ENCODE measurements at places on chromosomes 3 and 15.

DNA sequence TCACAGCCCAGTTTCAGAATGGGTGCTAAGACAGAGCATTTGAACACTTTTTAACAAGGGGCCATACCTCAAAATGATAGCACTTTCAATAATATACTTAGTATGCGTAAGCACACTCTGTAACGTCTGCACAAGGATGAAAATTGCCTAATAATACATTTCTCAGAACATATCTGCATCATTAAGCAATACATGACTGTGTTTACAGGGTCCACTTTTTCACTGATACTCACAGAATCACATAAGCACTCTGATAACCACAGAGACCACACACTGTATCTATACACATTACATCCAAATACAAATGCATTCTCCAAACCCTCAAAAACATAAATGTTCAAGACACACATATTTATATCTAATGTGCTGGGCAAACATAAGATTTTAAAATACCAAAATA is 79.8 kb downstream of the NR1I2 start:
- no peak for DNase-seq

DNA sequence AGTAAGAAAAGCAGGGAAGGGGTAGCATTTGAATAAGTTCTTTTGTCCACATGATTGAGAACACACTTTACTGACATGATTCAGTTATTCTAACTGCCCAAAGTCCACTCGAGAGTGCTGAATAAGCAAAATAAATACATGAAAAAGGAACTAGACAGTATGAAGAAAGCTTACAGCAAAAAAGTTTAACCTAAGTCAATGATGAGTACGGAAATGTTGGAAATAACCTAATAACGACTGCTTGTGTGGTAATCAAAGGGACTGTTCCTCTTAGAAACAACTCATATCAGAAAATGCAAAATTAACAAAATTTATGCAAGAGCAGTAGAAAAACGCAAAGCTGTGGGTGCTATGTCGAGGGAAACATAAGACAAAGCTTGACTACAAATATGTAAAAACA is 36.6 kb downstream of the DMXL2 start:
- DNase-seq = no peak

DNA sequence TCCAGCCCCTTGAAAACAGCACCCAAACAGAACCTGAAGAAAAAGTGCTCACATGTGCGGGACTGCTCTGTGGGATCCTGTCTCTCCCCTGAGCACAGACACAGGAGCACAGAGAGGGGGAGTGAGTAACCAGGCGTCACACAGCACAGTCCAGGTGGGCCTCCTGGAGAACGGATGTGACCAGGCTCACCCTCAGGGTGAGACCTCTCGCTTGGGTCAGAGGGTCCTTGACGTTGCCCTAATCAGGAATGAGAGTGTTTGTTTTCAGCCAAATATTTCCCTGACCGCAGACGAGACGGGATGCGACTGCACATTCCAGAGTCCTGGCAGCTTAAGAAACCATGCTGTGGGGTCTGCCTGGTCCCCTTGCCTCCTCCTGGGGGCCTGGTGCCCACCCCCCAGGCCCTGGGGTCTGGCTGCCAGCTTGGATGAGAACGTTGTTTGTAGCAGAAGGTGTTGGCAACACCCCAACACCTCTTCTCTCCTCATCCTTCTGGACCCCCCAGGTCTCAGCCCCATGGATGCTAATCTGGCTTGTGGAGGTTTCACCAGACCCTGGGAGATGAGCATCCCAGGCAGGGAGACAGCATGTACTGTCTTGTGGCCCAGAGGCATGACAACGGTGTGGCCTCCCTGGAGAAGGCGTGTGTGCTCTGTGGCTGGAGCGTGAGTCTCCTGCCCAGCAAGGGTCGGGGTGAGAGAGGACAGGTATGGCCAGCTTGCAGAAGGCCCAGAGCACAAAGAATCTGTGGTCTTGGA is 42.1 kb upstream of the SLC6A6 start:
- no peak for DNase-seq

- DNase-seq = no peak
These were observed 410.4 kb downstream of the TUSC7 start for GRCh38 chr3:117120014-117120413.

GRCh38 chr3:174854987-174855386 is 4.1 kb upstream of the NAALADL2 start:
- no peak for DNase-seq

DNA sequence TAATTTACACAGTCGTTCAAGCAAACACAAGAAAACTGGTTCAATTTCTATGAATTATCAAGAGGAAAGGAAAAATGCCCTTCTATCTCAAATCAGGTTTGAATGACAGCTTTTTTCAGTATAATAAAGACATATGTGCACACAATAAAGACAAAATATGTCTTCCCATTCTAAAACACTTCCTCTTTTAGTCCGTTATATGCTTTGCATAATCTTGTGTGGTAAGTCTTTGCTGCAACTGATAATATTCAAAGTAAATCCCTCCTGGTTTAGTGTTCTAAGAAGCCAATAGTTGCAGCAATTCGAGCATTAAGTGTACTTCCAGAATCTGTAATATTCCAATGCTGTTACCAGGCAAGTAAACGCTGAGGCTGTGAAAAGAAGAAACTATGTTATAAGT is 43.7 kb upstream of the MAPKBP1 start:
- no peak for DNase-seq

GRCh38 chr3:34150992-34151391 is 352.6 kb downstream of the PDCD6IP start:
- DNase-seq = no peak

- no peak for DNase-seq
These were observed 398.7 kb upstream of the PDZRN3 start for GRCh38 chr3:74023395-74023794.

GRCh38 chr15:96720251-96720650 is 389.8 kb downstream of the NR2F2 start:
- no peak for DNase-seq

DNA sequence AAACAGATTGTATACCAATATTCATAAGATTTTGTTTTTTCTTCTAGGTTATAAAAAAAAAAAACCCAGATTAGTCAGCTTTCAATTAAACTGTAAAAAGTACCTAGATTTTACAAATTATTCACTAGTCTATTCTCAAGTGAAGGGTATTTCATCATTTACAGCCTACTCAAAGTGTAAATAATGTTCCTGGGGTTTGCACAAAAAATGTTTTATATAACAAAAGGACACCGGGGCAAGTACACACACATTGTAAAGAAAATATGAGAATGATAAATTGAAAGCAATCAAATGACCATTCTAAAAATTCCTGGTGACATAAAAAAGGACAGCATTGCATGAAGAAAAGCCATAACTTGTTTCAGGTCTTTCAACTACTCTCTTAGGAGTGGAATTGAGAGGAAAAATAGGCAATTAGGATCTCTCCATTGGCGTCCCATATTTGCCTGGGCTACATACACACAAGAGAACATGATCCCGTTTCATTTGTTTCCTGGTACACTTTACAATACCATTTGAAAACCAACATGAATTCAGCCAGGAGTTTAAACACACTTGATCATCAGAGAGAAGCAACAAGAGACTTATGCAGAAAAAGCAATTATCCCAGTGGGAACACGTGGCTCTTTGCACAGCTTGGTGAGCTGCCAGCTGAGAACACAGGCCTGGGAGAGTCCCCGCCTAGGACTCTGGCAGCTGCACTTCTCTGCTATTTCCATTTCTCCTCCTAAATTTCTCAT is 1039.2 kb downstream of the ROBO1 start:
- DNase-seq = no peak

GRCh38 chr3:45318689-45319088 is 69.7 kb upstream of the LARS2 start:
- DNase-seq = no peak

GRCh38 chr3:193978486-193978885 is 157.5 kb upstream of the HES1 start:
- no peak for DNase-seq

GRCh38 chr3:112391648-112392047 is 58.7 kb downstream of the CD200 start:
- DNase-seq = no peak

- DNase-seq = no peak
These were observed 41.4 kb downstream of the SUMF1 start for GRCh38 chr3:4425707-4426106.

- DNase-seq = no peak
These were observed 27.2 kb downstream of the ACKR2 start for GRCh38 chr3:42836150-42837123.

GRCh38 chr15:32113224-32113623 is 82.9 kb downstream of the CHRNA7 start:
- no peak for DNase-seq

DNA sequence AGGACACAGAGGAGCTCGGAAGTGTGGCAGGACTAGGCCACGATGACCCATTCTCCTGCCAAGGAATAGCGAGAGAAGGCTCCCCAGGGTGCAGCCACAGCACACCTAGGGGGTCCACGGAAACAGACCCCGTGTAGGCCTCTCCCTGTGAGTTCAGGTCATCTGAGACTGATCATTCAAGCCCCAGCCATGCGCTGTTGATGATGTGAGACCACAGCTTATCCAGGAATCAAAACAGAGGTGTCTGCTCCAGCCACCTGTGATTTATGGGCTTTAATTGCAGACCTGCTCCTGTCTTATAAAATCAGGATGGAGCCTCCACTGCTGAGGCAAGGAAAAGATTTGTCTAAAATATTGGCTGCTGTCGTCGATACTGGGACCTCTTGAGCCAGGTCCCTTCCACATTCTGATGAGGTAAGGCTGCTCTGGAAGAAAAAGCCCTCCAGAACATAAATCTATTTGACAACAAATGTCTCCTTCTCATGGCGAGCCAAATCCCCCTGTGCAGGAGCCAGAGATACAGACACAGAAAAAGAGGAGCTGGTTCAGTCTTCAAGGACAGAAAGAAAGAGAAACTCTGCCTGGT is 186.7 kb downstream of the TJP1 start:
- no peak for DNase-seq

DNA sequence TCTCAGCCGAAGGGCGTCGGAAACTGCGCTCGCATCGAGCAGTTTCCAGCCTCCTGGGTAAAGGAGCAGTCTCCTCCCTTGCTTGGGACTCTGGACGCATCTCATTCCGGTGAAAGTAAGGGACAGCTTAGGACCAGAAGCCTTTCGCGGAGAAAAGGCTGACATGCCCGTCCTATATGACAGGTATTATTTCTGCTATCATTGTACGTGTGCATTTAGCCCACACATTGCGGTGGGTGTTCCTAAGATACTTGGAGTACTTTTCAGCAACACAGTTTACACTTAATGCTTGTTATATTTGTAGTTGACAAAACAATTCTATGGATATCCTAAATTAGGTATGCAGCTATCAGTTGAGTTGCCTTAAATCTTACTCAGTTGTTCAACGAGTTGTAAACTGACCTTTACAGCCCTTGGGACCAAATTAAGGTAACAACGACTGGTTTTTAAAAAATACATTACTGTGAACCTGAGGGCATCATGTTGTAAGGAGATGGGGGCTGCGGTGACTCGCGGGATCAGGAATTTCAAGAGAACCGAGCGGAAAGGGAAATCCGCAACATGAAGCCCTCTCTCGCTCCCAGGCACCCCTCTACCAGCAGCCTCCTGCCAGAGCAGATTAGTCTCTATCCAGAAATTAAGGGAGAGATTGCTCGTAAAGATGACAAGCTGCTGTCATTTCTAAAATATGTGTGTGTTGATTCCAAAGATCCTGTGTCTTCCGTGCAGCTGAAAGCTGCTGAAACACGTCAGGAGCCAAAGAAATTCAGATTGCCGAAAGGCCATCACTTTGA is 632 bp upstream of the COPS2 start:
- DNase-seq = no peak

- DNase-seq = no peak
These were observed 135.1 kb downstream of the TBL1XR1 start for GRCh38 chr3:177062052-177062732.

DNA sequence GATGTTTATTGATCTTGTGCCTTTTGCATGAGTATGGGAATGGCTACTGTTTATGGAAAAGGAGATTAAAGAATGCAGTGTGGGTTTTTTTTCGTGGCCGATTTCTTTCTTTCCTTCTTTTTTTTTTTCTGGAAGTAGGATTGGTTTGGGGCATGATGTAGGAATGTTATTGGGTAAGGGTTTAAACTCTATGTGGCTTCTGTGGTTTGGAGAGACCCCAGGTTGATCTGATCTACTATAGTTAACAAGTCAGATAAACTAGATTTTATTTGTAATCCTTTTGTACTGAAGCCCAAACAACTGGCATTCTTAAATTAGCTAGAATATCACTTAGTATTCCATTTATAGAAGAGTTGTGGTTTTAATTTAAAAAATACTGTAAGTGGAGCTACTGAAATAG is 304.8 kb downstream of the LPP start:
- no peak for DNase-seq

GRCh38 chr15:59918994-59919951 is 84.8 kb upstream of the FOXB1 start:
- peak; percentile 73 for DNase-seq

DNA sequence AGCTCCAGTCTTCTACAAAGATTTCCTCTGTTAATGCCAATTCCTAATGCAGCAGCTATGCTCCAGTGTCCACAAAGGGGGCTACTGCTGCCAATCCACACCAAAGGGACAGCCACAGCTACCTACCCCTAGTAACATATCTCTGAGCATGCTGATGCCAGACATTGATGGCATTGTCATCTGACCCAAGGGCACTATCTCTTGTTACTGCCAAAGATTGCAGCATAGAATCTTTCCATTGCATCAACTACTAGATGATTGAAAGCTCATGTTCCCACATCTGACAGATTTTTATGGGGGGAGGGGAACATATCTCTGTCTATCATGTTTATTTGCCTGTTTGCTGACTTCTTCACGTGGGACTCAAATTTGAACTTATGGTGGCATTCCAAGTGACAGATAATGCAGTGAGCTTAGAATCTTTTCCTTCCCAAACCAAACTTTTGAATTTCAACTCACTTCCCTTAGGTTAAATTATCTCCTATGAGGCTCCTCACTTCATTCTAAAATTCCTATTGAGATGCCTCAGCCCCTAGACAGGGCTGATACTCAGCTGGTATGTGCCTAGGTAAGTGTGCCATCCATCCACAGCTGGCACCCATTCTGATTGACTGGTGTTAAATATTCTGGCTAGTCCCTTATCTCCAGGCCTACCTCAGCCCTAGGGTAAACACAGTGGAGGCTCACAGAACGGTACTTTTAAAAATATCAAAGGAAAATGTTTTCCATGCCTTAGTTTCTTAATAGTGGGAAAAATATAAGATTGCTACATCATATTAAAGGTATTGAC is 100.3 kb downstream of the STRIT1 start:
- DNase-seq = no peak

DNA sequence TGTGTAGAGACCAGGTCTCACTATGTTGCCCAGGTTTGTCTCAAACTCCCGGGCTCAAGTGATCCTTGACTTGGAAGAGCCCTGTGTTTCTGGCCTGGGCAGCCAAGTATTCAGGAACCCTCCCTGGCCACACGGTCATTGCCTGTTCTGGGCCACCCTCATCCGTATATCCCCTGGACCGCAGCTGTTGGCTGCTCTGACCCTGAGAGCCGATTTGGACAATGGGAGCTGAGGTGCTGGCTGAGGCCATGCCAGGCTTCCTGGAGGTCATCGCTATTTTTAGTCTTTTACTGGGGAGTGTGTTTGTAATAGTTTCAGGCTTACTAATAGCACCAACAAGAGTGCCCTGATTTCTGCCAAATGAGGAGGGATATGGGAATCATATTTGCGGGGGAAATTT is 60.7 kb downstream of the ADAMTS7 start:
- no peak for DNase-seq

GRCh38 chr15:100196326-100197058 is 145.3 kb downstream of the ADAMTS17 start:
- DNase-seq = no peak

- no peak for DNase-seq
These were observed 125.6 kb downstream of the CD47 start for GRCh38 chr3:107965136-107965655.

Measured in kidney epithelial cell (primary cell).